ENCODE measurements at places on chromosomes 6 and 20.

DNA sequence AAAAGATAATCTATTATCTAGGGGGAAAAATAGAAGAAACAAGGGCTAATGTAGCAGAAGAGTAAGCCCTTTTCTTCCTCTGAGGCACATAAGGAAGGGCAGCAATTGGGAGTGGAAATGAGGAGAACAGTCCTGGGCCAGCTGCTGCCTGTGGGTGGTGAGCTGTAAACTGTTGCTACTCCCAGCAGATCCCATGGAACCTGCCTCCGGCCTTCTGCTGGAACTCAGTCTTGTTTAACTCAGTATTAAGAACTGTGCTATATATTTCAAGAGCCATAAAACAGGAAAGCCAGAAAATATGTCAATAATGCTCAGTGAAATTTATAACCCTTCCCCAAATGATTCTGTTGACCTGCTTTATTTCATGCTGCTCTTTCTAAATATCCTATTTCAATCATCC is 464.2 kb downstream of the COL12A1 start:
- no peak for DNase-seq

DNA sequence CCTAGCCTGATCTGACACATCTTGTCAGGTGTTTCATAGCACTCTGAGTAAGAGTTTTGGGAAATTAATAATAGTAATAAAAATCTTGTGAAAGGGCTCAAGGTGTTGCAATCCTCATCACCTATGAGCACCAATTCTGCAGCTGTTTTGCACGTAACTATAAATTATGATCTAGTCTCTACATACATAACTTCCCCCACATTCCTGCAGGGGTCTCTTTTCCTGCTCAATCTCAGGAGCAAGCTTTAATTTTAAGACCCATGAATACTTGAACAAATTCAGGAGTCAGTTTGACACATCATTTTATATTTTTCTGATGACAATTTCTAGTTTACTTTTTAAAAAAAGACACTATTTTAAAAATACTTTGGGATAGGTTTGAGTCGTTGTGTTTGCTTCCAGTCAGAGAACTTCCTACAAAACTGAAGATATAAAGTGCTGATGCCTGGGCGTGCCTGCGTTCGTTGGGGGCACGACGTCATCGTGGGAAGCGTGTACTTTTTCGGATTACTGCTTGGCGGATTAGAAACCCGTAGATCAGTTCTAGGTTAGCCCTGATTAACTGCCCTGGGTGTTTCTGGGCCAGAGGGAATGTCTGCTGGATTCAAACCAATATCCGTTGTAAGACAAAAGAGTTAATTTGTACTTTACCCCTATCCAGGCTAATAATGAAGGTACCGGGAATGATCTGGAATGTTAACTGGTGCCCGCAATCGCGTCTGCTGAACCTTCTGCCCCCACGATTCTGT is 1.0 kb upstream of the E2F3 start:
- no peak for DNase-seq

GRCh38 chr6:163406366-163406765 is 8.2 kb upstream of the QKI start:
- no peak for DNase-seq

DNA sequence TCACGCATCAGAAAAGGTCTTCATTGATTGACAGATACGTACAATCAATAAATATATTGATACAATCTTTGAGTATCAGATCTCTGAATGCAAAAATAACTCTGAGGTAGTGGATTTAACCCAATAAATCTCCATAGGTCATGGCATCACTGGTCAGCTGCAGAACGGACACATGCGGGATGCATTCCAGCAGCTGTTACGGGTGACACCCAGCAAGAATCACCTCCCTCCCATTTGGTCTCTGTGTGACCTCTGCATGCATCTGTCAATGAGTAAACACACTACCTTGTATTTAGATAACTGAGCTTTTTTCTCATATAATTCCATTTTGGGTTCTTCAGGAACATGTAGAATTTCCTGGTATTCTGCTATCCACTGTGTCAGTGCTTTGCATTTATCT is 285.4 kb downstream of the SYNE1 start:
- DNase-seq, result no peak

DNA sequence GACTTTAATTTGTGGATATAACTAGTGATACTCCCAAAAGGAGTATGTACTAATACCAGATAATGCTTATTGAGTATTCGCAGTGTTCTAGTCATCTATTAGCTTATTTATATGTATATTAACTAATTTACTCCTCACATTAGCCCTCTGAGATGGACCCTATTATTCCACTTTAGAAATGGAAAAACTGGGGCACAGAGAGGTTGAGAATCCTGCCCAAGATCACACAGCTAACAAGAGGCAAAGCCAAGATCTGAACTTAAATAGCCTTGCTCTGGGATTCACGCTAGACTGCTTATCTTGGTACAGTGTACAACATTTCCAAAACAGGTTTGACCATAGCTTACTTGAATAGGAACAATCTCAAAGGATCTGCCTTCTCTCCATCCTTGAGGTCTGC is 8.5 kb upstream of the SPO11 start:
- no peak for DNase-seq

DNA sequence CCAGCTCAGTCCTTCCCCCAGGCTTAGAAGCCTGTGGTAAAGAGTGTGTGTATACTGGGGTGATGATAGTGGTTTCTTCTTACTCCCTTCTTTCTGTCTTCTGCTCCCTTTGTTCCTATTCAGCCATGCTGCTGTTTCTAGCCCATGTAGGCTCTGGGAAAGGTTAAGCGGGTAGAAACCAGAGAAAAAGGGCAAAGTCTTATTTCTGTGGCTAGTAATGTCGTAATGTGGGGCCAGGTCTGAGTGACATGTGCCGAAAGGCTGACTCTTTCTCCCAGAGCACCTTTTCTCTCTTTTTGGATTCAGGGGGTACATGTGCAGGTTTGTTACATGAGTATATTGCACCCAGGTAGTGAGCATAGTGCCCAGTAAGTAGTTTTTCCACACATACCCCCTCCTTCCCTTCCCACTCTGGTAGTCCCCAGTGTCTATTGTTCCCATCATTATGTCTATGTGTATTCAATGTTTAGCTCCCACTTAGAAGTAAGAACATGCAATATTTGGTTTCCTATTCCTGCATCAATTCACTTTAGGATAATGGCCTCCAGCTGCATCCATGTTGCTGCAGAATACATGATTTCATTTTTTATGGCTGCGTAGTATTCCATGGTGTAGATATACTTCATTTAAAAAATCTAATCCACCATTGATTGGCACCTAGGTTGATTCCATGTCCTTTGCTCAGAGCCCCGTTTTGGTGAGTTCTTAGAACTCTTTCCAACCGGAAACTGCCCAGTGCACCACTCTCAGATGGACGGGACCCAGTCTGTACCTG is 74.3 kb downstream of the EFHC1 start:
- no peak for DNase-seq

All from stimulated activated CD8-positive, alpha-beta memory T cell treated with anti-CD3 and anti-CD28 coated beads, Interleukin-7, amount 100 ng/mL, for 1 hour (primary cell).